ENCODE measurements at places on chromosomes 16 and 17. TPM values are rescaled to one million over a fixed set of nuclear protein-coding genes. Genes with fewer than 3 reads are reported as not detected.
A peak's percentile ranks its signal among the peaks of the same experiment; 100 is the strongest.

The GINS2 gene
- 4.6 TPM for total RNA-seq

GRCh38 chr17:77803726-77804125, 154.8 kb upstream of the TNRC6C start:
- DNase-seq = no peak

The FZD2 gene
- total RNA-seq = 11.6 TPM

GRCh38 chr16:53805113-53805512, 101.2 kb downstream of the FTO start:
- no peak for DNase-seq

DNA sequence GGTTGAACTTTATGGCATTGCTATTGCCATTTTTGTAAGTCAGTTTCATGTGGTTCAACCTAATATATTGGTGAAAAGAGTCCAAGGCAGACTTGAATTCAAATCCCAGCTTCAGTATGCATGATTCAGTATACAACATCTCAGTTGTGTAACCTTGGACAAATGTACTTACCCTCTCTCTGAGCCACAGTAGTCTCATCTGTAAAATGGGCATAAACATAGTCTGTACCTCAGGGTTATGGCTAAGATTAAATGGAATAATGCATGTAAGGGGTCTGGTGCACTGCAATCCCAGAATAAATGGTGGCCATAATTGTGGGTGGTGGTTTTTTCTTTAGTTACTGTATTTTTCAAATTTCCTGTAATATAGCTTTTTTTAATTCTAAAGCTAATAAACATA, 4.7 kb upstream of the ADAP2 start:
- DNase-seq = no peak

The TNP2 gene
- total RNA-seq = not detected

DNA sequence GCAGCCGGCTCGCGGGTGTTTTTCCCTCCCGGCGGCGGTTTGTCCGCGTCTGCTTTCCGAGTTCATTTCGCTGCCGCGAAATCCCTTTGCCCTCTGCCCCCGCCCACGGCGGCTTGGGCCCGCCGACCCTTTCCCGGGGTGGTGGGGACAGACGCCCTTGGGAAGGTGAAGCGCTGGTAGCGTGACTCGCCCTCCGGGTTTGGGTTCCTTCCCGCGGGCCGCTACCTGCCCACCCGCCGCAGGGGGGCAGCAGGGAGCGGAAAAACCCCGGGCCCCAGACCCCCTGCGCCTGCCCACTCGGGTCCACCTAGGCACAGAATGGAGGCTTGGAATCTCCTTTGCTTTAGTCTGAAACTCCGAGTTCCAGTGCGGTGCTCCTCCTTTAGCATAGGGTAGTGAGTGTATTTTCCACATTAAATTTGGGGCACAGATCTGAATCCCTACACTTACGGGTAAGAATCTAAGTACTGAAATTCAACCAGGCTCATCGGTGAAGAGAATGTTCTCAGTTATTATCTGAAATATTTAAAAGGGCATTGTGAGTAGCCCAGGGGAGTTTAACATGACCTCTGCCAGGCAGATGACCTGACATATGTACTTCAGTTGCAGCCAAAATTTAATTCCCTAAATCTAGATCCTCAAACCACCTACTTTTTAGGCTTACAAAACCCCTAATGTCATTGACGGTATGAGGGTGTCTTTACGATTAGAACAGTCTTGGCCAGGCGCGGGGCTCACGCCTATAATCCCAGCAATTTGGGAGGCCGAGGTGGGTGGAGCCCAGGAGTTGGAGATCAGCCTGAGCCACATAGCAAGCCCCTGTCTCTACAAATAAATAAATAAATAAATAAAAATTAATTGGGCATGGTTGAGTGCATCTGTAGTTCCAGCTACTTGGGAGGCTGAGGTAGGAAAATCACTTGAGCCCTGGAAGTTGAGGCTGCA, 1.0 kb downstream of the NME2 start:
- peak; percentile 63 for DNase-seq

- no peak for DNase-seq
Observed at GRCh38 chr17:8555062-8555461, 75.5 kb downstream of the MYH10 start.

DNA sequence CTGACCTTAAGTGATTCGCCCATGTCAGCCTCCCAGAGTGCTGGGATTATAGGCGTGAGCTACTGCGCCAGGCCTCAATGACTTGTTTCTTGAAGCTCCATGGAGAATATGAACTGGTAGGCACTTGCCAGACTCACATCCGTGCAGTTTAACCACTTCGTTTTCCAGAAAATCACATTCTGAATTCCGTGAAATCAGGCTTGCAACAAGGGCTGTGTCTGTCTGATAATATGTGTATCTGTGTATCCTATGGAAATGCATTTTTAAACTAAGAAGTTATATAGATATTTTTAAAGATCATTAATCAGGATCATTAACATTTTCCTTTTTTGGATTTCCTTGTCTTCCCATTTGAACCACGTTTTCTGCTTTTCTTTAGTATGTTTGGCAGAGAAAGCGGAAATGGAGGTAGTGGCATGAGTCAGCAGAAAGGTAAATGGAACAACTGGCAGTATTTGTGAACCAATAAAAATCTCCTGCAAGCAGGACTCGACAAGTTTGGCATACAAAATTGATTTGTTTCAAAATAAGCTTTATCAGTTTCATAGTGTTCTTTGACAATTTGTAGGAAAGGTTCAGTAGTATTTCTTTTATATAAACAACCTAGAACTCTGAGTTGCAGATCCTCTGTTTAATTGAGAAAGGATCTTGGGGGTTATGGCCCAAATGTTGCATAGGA, 33.0 kb downstream of the USP10 start:
- DNase-seq = no peak

DNA sequence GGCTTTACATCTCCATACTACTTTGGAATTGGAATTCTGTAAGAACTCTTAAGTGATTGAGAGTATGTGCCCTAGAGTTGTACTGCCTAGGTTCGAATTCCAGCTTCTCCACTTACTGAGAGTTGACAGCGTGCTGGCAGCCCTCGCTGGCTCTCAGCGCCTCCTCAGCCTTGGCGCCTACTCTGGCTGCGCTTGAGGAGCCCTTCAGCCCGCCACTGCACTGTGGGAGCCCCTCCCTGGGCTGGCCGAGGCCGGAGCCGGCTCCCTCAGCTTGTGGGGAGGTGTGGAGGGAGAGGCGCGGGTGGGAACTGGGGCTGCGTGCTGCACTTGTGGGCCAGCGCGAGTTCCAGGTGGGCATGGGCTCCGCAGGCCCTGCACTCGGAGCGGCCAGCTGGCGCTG, 13.3 kb downstream of the PPM1D start:
- DNase-seq = no peak

DNA sequence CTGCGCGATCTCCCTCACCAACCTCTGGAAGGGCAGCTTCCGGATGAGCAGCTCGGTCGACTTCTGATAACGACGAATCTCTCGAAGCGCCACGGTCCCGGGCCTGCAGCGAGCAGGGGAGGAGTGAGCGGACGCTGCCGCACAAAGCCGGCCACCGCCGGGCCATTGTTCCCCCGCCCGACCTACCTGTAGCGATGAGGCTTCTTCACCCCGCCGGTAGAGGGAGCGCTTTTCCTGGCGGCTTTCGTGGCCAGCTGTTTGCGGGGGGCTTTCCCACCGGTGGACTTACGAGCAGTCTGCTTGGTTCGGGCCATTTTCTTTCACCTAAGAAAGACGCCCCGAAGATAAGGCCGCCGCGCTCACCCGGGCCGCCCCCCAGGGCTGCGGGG, 5.8 kb upstream of the UNK start:
- no peak for DNase-seq

The ICAM2 gene
- 49.1 TPM for total RNA-seq

DNA sequence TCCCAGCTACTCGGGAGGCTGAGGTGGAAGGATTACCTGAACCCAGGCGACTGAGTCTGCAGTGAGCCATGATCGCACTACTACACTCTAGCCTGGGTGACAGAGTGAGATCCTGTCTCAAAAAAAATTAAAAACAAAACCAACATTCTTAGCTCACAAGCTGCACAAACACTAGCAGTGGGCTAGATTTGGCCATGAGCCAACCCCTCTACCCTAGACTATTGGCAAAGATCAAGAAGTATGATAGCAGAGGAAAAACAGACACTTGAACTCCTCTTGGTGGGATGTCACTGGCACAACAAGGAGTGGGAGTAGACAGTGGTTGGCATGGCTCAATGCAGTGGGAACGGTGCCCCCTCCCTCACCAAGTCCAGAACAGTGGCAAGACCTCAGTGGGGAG, 19.6 kb upstream of the RIPOR1 start:
- DNase-seq = no peak

- no peak for DNase-seq
Observed at GRCh38 chr17:82787081-82787848, 35.4 kb downstream of the TBCD start.

The CALCOCO2 gene
- total RNA-seq = 63.4 TPM

DNA sequence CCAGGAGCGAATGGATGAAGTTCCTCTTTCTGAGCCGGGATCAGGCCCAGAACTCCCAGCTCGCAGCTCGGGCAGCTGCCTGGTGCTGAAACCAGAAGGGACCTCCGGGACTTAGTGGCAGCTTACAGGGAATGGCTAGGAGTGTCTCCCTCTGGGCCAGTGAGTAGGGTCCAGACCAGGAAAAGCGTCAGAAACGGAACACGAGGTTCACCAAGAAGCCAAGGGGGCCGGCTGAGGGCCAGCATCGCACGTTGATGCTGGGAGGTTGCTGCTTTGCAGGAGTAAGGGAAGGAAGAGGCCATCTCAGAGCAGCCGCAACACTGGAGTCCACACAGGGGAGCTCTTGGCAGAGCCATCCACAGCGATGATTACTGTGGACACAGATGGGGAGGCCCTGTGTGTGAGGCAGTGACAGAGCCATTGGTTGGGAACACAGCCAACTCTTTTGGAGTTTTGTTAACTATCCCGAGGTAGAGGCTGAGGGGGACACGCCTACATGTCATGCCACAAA, 74.0 kb upstream of the CREBBP start:
- DNase-seq = peak; percentile 89

DNA sequence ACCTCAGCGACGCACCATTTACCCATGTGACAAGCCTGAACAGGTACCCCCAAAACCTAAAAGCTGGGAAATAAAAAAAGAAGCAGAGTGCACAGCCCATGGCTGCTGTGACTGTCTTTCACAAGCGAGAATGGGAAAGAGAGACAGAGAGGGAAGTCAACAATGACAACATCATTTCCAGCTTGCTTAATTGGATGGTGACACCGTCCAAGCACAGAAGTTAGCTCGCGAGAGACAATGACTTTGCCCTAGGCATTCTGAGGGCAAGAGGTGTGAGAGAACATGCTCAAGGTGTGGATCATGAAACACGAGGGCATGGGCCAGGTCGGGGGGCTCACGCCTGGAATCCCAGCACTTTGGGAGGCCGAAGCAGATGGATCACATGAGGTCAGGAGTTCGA, 19.3 kb upstream of the NSMCE1 start:
- DNase-seq = no peak

- DNase-seq = peak; percentile 68
Observed at GRCh38 chr17:42678951-42679491, 2.2 kb upstream of the PLEKHH3 start.
